Right kidney (tissue), 9 donors: ENCODE measurements at places on chromosomes 5 and 9.

DNA sequence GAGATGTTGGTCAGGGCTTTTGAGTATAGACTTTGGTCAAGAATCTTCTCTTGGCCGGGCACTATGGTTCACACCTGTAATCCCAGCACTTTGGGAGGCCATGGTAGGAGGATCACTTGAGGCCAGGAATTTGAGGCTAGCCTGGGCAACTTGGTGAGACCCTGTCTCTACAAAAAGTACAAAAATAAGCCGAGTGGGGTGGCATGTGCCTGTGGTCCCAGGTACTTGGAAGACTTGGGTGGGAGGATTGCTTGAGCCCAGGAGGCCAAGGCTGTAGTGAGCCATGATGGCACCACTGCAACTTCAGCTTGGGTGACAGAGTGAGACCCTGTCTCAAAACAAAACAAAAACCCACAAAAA is 57.5 kb downstream of the ACER2 start:
- DNase-seq, result peak; percentile 24

GRCh38 chr5:160020964-160021363 is 12.0 kb downstream of the TTC1 start:
- no peak for DNase-seq

- DNase-seq, result no peak
These were observed 25.9 kb downstream of the CPLX2 start for GRCh38 chr5:175897285-175897684.

DNA sequence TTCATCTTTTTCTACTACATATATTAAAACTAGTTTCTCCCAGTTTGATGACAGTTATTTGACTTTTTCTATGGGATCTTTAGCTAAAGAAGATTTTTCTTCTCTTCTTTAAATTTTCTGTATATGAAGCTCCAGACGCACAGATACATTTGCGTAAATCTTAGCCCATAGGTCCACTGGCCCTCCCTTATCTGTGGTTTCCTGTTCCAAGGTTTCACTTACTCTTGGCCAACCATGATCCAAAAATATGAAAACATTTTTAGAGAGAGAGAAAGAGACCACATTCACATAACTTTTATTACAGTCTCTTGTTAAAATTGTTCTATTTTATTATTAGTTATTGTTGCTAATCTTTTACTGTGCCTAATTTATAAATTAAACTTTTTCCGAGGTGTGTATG is 270.2 kb upstream of the DAPK1 start:
- DNase-seq, result no peak

DNA sequence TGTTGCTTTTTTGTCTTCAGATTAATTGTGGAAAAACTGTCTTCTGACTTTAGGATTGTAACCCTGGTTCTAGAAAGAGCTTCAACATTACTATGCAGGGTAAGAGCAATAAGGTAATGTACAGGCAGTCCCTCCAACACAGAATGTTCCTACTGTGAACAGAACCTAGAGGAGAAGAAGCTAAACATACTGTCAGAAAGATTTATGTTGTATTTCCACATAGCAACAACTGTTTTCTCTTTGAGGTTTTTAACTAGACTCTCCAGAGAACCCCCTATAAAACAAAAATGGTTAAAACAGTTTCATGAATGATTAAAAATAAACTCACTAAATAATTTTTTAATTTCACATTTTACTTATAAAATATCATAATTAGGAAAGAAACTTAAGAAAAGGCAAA is 64.3 kb upstream of the NAA35 start:
- DNase-seq, result no peak

GRCh38 chr9:123724211-123724796 is 205.6 kb downstream of the DENND1A start:
- no peak for DNase-seq

DNA sequence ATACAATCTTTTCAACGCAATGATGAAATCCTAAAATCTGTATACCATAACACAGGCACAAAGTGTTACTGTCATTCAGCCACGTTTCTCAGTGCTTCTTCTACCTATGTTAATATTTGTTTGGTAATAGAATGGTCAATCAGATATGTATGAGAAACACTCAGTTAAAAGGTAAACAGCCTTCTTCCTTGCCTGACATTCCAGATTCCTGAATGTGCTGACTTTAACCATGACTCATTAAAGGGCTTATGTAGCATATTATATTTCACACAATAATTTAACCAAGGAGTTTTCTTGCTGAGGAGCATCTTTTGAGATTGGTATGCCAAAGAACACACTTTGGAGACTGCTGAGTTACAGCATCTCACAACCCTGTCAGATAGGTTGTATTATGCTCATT is 187.6 kb downstream of the CETN3 start:
- DNase-seq, result no peak

DNA sequence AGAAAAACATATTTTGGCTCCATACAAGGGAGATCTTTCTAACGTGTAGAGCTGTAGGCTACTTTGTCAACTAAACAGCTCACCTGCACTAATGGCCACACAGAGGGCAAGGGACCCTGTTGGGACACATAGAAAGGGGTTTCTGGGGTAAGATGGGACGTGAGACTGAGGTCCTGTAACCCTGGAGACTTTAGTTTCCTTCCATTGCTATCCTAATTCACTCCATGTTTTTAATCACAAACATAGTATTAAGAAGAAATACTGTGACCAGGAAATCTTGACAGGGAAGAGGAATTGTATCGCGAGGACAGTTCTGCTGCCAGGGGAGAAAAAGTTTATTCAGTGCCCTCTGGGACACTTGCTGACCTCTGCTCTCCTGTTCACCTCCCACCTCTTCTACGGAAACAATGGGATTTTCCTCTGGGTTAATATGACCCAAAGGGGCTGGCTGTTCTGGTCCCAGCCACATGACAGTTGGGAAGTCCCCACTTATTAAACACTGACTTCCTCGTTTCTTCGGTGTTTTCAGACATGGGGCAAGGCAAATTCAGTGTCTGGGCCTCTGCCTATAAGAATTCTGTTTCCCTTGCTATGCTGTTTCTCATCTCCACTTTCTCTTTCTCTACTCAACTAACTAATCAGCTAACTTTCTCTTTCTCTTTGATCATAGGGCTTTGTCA is 106.9 kb upstream of the SEMA6A start:
- no peak for DNase-seq

GRCh38 chr5:42600441-42600840 is 156.2 kb upstream of the CCDC152 start:
- DNase-seq, result no peak

- DNase-seq, result no peak
These were observed 652.3 kb downstream of the BNC2 start for GRCh38 chr9:16217943-16218701.

DNA sequence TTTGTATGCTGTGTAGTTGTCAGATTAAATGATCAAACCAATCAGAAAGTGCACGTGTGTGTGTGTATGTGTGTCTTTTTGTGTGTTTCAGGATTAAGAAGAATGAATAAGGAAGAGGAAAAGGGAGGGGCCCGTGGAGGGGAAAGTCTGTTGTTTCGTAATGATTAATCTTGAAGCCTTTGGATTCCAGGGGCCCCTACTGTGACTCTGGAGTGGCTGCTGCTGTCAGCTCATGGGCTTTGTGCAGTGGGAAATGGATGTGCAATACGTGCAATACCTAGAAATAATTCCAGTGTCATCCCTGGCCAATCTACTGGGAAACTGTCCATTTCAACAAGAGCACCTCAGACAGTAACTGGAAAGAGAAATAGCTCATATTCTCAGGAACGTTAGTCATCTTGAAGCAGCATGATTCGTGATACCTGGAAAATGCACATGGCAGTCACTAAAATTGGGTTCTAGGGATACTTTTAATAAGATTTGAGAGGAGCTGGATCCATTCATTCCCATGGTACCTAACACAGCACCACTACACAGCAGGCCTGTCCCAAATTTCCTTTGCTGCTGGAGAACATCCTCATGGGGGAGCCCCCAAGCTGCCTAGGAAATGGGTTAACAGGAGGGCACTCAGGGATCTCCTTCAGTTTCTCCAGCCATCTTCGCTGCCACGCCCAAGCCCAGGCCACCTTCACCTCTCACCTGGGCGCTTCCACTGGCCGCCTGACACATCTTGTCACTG is 186.3 kb downstream of the NR3C1 start:
- DNase-seq, result no peak

DNA sequence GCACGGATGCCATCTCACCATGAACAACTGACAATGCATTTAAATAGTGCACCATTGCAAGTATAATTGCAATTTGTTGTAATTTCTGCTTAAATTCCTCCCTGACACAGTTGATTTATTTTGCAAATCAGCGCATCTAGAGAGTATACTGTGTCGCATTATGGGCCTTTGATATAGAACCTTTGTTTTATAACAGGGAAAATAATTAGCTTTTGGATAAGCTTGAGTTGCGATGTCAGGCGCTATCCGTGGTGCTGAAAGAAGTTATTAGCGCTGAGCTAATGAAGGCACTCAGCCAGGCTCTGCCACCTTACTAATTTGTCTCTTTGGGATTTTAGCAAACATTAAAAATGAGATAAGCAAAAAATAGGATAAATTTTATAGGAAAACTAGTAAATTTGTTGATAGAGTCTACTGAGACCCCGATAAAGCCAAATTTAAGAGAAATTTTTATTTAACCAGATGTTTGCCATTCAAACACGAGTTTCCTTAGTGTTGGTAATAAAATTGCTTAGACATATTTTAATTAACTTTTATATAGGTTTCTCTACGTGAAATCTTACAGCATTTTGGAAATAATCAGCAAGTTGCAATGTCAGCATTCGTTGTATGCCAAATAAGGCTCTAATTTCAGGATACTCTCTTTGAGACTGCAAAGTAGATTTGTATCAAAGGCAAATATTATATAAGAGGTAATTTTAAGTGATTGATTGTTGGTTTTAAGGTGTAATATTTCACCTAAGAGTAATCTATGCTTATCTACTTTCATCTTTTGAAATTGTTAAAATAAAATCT is 355.5 kb downstream of the TLR4 start:
- peak; percentile 15 for DNase-seq

- DNase-seq, result no peak
These were observed 235.7 kb downstream of the CDK5RAP2 start for GRCh38 chr9:120344230-120344629.

DNA sequence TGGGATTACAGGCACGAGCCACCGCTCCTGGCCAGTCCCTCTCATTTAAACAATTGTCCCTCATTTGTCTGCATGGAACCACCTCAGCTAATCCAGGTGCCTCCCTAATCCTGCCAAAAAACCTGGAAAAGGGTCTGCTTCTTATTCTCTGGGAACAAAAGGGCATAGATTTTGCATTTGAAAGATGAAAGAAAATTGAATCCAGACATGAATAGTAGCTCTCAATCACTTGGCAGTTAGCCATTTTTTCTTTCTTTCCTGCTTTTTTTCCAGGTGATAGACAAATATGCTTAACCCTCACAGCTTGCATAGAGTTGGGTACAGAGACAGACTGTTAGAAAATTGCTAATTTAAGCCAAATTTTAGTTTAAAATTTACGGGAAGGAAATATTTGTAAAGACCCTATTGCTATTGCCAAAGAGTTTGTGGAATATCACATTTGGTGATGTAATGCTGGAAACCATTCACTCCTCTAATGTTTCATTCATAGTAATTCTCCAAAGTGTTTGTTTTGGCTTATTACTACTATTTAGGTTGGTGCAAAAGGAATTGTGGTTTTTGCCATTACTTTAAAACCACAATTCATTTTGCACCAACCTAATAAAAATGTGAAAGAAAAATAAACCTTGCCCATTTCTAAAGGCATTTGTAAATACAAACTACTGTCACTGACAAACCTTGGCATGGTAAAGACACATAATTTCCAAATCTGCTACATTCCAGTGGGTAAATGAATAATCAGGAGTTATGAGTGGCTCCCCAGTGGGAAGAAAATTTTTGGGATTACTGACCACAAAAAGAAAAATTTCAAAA is 80.5 kb upstream of the JAK2 start:
- no peak for DNase-seq

- no peak for DNase-seq
These were observed 99.2 kb downstream of the DAPK1 start for GRCh38 chr9:87596862-87597261.

- DNase-seq, result no peak
These were observed 24.5 kb downstream of the PSD2 start for GRCh38 chr5:139820130-139820529.

DNA sequence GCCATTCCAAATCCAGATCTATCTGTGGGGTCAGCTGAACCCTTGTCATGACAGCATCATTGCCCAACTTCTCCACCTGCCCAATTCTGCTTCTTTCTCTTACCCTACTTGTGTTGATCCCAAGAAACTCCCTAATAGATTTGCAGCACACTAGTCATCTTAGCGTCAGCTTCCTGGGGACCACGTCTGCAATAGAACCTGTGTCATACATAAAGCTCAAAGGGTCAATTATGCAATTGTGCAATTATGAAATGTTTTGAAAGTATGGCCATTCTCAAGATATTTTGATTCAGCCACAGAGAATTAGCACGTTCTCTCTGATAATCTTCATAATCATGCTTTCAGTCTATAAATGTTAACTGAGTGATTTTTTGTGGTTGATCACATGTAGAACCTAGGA is 87.4 kb upstream of the PAPPA start:
- DNase-seq, result no peak

DNA sequence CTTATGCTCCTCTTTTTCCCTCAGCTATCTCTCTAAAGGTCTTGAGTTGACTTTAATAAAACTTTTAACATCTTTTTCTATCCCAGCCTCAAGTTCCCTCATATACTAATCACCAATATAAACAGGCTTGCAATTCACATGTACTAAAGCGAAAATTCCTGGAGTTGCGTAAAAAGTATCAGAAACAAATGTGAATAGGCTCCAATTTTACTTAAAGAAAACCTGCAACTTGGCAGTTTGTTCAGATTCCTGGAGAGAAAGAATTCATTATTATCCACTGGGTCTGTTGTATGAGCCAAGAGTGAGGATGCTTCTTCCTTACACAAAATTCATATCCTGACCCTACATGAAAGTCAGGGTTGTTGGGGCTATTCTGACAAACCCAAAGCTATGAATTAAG is 384.2 kb downstream of the DTWD2 start:
- no peak for DNase-seq

DNA sequence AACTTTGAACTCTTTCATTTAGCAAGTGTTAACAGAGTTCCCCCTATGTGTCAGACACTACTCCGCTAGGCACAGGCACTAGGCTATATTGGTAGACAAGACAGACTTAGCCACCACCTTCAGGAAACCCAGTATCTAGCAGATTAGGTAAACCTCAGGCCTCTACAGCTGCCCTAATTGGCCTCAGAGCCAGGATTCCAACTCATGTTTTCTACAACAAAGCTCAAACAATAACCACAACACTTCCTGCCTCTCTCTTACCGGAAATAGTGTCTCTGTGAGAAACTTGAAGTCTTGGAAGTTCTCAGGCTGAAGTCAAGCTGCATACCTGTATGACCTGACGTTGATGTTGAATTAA is 116.6 kb upstream of the SLC44A1 start:
- DNase-seq, result no peak

DNA sequence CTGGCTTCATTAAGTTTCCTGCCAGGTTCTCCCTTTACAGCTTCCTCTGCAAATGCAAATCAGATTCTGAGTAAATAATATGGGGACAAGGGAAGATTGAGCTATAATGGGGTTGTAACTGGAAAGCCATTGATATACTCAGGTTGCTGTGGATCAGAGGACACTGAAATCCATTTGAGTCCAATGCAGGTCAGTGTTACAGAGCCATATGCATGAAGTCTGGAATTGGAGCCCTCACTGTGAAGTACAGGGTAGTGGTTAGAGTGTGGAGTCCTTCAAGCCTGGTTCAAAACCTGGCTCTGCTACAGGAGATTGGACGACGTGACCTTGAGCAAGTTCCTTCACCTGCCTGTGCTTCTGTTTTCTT is 48.7 kb downstream of the TIMD4 start:
- DNase-seq, result no peak
